ENCODE measurements at places on chromosomes 6 and 20. TPM values are rescaled to one million over a fixed set of nuclear protein-coding genes. Genes with fewer than 3 reads are reported as not detected.

The ADGRG6 gene
- polyA plus RNA-seq, result 31.8 TPM

The HLA-DRB1 gene
- polyA plus RNA-seq, result 44.6 TPM

The GSTA3 gene
- polyA plus RNA-seq, result 0.39 TPM

The COL19A1 gene
- 4.3 TPM for polyA plus RNA-seq

The NRSN2 gene
- 53.5 TPM for polyA plus RNA-seq
